ENCODE measurements at places on chromosomes 13 and 19. TPM values are rescaled to one million over a fixed set of nuclear protein-coding genes. Genes with fewer than 3 reads are reported as not detected.

DNA sequence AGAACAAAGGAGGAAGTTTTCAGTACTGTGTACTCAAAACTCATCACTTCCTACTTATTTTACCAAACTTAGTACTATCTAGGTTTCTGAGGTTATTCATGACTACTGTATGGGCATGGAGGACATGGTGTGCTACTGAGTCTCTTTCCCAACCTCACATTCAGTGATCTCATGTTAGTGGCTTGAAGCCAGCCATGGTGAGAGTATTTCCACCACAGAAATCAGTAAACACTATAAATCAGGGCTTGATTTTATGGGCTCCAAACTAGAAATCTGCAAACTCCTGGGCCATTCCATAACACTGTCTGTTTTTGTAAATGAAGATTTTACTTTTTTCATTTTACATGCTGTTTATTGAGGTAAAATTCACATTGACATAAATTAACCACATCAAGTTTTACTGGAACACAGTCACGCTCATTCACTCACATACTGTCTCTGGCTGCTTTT, 19.7 kb downstream of the MED26 start:
- H3K27ac ChIP-seq: no peak overlapping the region
- peaks cover 10% of the 10 kb centered on the region for H3K4me1 ChIP-seq
- peak; percentile 80 for DNase-seq
- H3K36me3 ChIP-seq: no peaks in the 10 kb centered on the region

DNA sequence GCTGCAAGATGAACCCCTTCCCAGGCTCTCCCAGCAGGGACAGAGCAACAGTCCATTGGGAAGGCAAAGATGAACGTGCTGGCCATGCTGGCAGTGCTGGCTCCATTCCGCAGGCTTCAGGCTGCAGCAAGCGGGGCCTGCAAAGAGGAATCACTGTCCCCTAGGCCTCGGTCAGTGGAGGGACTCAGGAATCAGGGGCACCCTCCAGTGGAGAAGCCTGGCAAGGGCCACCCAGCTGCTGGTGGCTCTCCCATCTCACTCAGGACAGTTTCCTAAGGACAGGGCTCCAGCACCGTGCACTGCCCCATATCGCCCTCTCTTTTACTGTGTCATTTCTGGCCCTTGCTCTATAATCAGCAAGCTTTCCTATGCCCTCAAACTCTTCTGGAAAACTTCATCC, 498.6 kb downstream of the EFNB2 start:
- no peak overlapping the region for H3K27ac ChIP-seq
- DNase-seq: no peak
- H3K4me1 ChIP-seq: no peaks in the 10 kb centered on the region

- H3K4me1 ChIP-seq: no peaks in the 10 kb centered on the region
- no peak for DNase-seq
- no peaks in the 10 kb centered on the region for H3K36me3 ChIP-seq
- H3K27ac ChIP-seq: no peak overlapping the region
- no peak overlapping the region for H3K4me3 ChIP-seq
These were observed 2.0 kb downstream of the TTC9B start for GRCh38 chr19:40216013-40216776.

- no peaks in the 10 kb centered on the region for H3K36me3 ChIP-seq
- no peaks in the 10 kb centered on the region for H3K4me1 ChIP-seq
- no peak for DNase-seq
- no peak overlapping the region for H3K27ac ChIP-seq
- no peaks in the 10 kb centered on the region for H3K27me3 ChIP-seq
These were observed 4.5 kb upstream of the NDUFB7 start for GRCh38 chr19:14576363-14576762.

DNA sequence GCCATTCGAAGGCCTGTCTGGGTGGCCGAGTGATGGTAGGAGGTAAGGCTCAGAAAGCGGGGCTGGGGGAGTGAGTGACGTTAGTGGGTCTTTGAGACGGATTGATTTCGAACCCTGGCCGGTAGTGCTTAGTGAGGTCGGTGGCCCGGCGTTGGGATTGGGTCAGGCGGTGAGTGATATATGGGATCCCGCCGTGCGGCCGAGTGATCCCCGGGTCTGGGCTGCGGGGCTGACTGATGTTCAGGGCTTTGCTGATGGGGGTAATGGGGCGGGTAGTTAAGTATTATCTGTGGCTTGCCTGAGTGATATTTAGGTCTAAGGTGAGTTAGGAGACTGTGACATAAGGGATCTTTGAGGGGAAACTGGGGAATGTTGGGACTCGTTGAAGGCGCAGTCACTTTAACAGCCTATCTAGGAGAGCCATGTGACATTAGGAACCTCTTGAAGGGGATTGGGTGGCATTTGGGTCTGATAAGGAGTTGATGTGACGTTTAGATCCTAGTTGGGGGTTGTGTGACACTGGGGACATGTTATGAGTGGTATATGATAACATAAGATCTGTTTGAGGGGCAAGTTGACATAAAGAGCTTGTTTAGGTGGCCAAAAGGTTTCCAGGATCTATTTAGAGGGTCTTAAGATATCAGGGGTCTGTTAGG, 543 bp downstream of the PSMC4 start:
- H3K4me1 ChIP-seq: peaks cover 4% of the 10 kb centered on the region
- no peaks in the 10 kb centered on the region for H3K36me3 ChIP-seq
- DNase-seq: no peak
- peak overlapping the region; percentile 80 for H3K27ac ChIP-seq

GRCh38 chr19:12784394-12784870, 6.9 kb upstream of the JUNB start:
- no peak overlapping the region for H3K4me3 ChIP-seq
- H3K36me3 ChIP-seq: no peaks in the 10 kb centered on the region
- H3K27me3 ChIP-seq: no peaks in the 10 kb centered on the region
- peaks cover 19% of the 10 kb centered on the region for H3K4me1 ChIP-seq
- no peak for DNase-seq

DNA sequence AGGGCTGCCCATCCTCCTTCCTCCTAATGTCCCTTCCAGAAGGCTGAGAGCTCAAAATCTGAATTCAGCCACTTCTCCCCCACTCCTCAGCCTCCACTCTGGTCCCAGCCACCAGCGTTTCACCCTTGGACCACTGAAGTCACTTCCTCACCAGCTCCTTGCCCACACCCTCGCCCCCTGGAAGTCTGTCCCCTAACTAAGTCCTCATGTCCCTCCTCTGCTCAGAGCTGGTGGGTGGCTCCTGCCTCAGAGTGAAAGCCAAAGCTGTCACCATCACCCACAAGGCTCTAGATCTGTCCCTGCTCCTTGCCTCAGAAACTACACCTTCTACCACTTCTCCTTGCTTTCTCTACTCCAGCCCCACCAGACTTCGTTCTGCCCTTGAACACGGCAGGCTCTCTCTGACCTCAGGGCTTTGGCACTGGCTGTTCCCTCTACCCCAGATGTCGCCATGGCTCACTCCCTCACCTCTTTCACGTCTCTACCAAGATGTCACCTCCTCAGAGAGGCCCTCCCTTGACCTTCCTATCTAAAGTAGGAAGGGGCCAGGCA, 1.7 kb downstream of the ERCC1 start:
- no peak overlapping the region for H3K27ac ChIP-seq
- H3K4me1 ChIP-seq: peaks cover 6% of the 10 kb centered on the region

DNA sequence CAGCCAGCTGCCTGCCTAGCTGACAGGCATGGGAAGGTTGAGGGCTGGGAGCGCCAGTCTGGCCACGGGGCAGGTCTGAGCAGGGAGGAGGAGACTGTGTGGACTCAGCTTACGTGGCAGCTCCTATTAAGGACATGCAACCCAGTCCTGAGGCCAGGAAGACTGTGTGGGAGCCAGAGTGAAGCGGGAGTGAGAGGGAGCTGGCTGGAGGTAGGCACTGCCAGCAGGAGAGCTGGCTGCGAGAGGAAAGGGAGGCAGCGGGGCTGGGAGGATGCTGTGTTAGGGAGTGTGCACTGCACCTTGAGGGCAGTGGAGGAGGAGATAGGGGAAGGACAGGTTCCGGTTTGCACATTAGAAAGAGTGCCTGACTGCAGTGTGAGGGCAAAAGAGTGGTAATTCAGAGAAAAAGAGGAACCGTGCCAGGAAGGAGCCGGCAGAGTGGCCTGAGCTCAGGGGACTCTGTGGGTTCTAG, 99.2 kb downstream of the SLC7A1 start:
- no peak overlapping the region for H3K4me3 ChIP-seq
- H3K27ac ChIP-seq: no peak overlapping the region
- no peaks in the 10 kb centered on the region for H3K27me3 ChIP-seq
- no peak for DNase-seq

DNA sequence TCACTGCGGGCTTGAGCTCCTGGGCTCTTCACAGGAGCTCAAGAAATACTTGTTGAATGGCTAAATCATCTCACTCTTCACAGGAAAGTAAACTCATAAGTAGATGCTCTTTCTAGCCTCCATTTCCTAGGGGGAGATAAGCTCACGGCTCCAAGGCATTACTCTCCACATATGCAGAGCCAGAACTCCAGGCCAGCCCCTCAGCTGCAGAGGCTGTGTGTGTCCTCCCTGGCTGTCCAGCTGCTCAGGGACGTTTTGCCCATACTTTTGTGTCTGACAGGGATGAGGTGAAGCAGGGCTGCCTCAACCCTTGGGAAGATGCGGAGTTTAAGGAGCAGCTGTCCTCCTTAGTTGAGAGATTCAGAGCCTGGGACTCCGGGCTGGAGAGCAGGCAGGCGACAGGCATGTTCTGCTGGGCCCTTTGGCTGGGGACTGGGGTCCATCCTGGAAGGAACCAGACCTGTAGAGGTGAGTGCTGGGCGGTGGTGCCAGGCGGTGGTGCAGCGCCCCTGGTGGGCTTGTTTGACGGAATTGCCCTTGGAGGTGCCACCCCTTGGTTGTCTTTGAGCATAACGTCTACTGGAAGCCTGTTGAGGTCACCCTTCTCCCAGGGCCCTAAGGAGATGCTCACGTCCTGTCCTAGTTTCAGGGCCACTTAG, 20.5 kb upstream of the SLC15A1 start:
- H3K27me3 ChIP-seq: no peaks in the 10 kb centered on the region
- H3K4me3 ChIP-seq: no peak overlapping the region
- H3K4me1 ChIP-seq: no peaks in the 10 kb centered on the region
- H3K36me3 ChIP-seq: no peaks in the 10 kb centered on the region
- no peak overlapping the region for H3K27ac ChIP-seq
- no peak for DNase-seq

DNA sequence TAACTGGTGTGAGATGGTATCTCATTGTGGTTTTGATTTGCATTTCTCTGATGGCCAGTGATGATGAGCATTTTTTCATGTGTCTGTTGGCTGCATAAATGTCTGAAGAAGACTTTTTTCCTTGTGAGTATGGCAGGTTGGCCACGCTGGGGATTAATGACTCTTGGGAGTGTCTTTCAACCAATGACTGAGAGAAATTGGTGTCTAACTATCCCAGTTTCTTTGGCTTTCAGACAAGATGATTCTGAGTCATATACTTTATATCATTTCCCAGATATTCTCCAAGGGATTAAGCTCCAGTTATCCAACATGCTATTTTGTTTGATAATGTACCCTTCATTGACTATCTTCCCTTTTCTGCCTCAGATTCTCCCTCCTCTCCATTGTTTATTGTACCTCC, 35.5 kb upstream of the CSNK1A1L start:
- no peak for DNase-seq
- H3K4me1 ChIP-seq: no peaks in the 10 kb centered on the region
- H3K4me3 ChIP-seq: no peak overlapping the region
- H3K27me3 ChIP-seq: no peaks in the 10 kb centered on the region
- no peak overlapping the region for H3K27ac ChIP-seq

DNA sequence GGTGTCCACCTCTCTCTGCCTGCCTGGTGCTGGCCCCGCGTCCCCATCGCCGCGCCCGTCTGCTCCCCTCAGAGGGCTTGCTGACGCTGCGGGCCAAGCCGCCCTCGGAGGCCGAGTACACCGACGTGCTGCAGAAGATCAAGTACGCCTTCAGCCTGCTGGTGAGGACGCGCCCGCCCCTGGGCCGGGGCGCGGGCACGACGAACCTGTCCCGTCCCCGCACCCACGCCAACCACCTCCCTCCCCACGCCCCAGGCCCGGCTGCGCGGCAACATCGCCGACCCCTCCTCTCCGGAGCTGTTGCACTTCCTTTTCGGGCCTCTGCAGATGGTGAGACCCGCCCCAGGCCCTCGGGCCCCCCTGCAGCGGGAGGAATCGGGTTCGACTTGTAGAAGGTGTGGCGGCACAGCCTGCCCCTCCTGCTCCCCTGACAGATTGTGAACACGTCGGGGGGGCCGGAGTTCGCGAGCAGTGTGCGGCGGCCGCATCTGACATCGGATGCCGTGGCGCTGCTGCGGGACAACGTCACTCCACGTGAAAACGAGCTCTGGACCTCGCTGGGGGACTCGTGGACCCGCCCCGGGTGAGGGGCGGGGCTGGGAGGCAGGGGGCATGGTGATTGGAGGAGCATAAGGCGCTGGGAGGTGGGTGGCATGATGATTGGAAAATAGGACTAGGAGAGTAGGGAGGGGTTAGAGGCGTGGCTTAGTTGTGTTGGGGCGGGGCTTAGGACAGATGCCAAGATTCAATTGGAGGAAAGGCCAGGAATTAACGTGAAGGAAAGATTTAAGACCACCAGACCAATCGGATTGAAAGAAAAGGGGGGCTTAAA, 6.6 kb downstream of the EPS8L1 start:
- no peak overlapping the region for H3K27ac ChIP-seq
- peaks cover 11% of the 10 kb centered on the region for H3K27me3 ChIP-seq
- no peak overlapping the region for H3K4me3 ChIP-seq

- H3K4me3 ChIP-seq: no peak overlapping the region
- peaks cover 1% of the 10 kb centered on the region for H3K4me1 ChIP-seq
- DNase-seq: no peak
- no peaks in the 10 kb centered on the region for H3K27me3 ChIP-seq
- no peak overlapping the region for H3K27ac ChIP-seq
These were observed 67.2 kb upstream of the UBL3 start for GRCh38 chr13:29917650-29918049.

DNA sequence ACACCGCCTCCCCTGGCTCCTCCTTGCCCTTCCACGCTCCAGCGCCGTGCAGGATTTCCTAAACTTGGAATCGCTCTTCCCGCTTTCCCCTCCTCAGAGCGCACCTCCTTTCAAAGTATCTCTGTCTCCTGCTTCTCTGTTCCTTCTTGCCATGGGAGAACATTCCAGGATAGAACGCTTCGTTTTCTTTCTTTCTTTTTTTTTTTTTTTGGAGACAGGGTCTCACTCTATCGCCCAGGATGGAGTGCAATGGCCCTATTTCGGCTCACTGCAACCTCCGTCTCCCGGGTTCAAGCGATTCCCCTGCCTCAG, 574 bp upstream of the XPO4 start:
- no peak for DNase-seq
- H3K27ac ChIP-seq: peak overlapping the region; percentile 93
- no peaks in the 10 kb centered on the region for H3K4me1 ChIP-seq
- H3K4me3 ChIP-seq: peak overlapping the region; percentile 83
- no peaks in the 10 kb centered on the region for H3K36me3 ChIP-seq

DNA sequence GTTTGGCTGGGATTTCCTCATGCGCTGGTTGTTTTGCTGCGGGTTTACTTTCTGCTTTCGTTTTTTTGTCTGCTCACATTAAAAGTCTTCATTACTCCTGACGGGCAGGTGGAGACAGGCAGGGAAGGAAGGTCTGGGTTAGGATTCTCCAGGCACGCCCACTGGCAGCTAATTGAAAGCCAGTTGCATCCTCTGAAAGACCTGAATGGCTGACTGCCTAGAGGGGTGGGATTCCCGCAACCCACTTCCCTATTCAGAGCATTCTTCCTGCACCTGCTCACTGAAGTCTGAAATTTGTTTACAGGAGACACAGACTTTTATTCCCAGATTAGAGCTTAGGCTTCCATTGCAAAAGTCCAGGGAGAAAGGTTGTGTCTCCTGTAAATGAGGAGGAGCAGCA, 172.0 kb downstream of the UQCRFS1 start:
- no peaks in the 10 kb centered on the region for H3K36me3 ChIP-seq
- H3K27me3 ChIP-seq: no peaks in the 10 kb centered on the region
- H3K4me3 ChIP-seq: no peak overlapping the region
- H3K27ac ChIP-seq: no peak overlapping the region
- H3K4me1 ChIP-seq: no peaks in the 10 kb centered on the region
- no peak for DNase-seq

Gene ZC3H13
- total RNA-seq: 23.2 TPM

Gene SERPINE3
- not detected for total RNA-seq

Gene CNFN
- total RNA-seq: not detected

Gene ZNF132
- total RNA-seq: 9.2 TPM

Gene WDR62
- total RNA-seq: 0.30 TPM

All from ovary (tissue), 10 donors.